ENCODE measurements at places on chromosomes 6 and 20. TPM values are rescaled to one million over a fixed set of nuclear protein-coding genes. Genes with fewer than 3 reads are reported as not detected.

LCA5 gene
- total RNA-seq: 2.1 TPM

TUBB2B gene
- total RNA-seq: 4.1 TPM

KCNG1 gene
- 6.8 TPM for total RNA-seq

BEND3 gene
- 1.4 TPM for total RNA-seq

ERGIC3 gene
- 938 TPM for total RNA-seq

TGM3 gene
- total RNA-seq: not detected

TAF8 gene
- 16.8 TPM for total RNA-seq

EMILIN3 gene
- total RNA-seq: not detected

ADGB gene
- not detected for total RNA-seq

HTR1B gene
- not detected for total RNA-seq

ERVFRD-1 gene
- total RNA-seq: not detected

PDYN gene
- total RNA-seq: not detected

GTF2H4 gene
- total RNA-seq: 11.7 TPM

WFDC5 gene
- not detected for total RNA-seq

SYNE1 gene
- 105 TPM for total RNA-seq

MACROD2 gene
- 0.38 TPM for total RNA-seq

GJA10 gene
- not detected for total RNA-seq

C6orf163 gene
- total RNA-seq: 0.83 TPM

RGS17 gene
- total RNA-seq: 12.7 TPM

B3GAT2 gene
- not detected for total RNA-seq

GLP1R gene
- not detected for total RNA-seq

PRR18 gene
- not detected for total RNA-seq

NRSN2 gene
- total RNA-seq: 17.5 TPM

PNPLA1 gene
- total RNA-seq: not detected

CST5 gene
- not detected for total RNA-seq

HCRTR2 gene
- total RNA-seq: not detected

SNTA1 gene
- total RNA-seq: 27.0 TPM

RPS6KA2 gene
- total RNA-seq: 96.3 TPM

MOXD1 gene
- total RNA-seq: 81.2 TPM

MATN4 gene
- total RNA-seq: 0.23 TPM

GMPR gene
- 20.0 TPM for total RNA-seq

FAM184A gene
- total RNA-seq: 0.08 TPM

RFX6 gene
- not detected for total RNA-seq

TMEM74B gene
- not detected for total RNA-seq

TFAP2A gene
- 0.23 TPM for total RNA-seq

CNKSR3 gene
- 5.0 TPM for total RNA-seq

FABP7 gene
- not detected for total RNA-seq

HLA-DQB2 gene
- total RNA-seq: not detected

ZNF512B gene
- 6.9 TPM for total RNA-seq

PAK5 gene
- not detected for total RNA-seq

MYL9 gene
- 5.6 TPM for total RNA-seq

C6orf52 gene
- total RNA-seq: 0.38 TPM

SEC23B gene
- total RNA-seq: 44.3 TPM

FOXF2 gene
- total RNA-seq: 0.08 TPM

SEMG1 gene
- not detected for total RNA-seq

PPP1R3G gene
- total RNA-seq: 1.3 TPM

SYNDIG1 gene
- total RNA-seq: 4.9 TPM

APOM gene
- 1.5 TPM for total RNA-seq

SPDEF gene
- not detected for total RNA-seq

TRIM15 gene
- not detected for total RNA-seq

LAMA2 gene
- 86.1 TPM for total RNA-seq

BPIFB2 gene
- total RNA-seq: not detected

DLK2 gene
- 0.47 TPM for total RNA-seq

DEFB132 gene
- not detected for total RNA-seq

JPH2 gene
- total RNA-seq: 1.1 TPM

All from smooth muscle cell of the coronary artery (primary cell).